ENCODE measurements at places on chromosomes 16 and 17.
A peak's percentile ranks its signal among the peaks of the same experiment; 100 is the strongest.

GRCh38 chr16:89918453-89919347 lies at the start of gene MC1R:
TSS of gene MC1R (plus strand) at chr16:89918862. CDS start at chr16:89919259, 397 bp downstream.
- no peak for DNase-seq

- DNase-seq: no peak
These were observed 36.4 kb downstream of the AKAP1 start for GRCh38 chr17:57121308-57122042.

DNA sequence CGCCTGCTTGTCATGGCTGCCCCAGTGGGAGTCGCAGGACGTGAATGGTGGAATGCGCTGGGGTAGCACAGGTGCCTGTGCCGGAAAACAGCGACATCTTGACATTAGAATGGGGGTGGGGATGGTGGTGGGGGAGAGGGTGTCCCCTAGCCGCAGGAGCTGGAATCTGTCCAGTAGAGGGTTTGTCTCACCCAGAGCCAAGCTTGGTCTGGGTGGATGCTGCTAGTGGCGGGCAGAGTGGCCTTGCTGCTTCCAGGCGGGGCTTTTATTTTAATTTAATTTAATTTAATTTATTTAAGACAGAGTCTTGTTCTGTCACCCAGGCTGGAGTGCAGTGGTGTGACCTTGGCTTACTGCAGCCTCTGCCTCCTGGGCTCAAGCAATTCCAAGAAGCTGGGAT lies 7.7 kb downstream of the BAIAP2 start:
- no peak for DNase-seq

DNA sequence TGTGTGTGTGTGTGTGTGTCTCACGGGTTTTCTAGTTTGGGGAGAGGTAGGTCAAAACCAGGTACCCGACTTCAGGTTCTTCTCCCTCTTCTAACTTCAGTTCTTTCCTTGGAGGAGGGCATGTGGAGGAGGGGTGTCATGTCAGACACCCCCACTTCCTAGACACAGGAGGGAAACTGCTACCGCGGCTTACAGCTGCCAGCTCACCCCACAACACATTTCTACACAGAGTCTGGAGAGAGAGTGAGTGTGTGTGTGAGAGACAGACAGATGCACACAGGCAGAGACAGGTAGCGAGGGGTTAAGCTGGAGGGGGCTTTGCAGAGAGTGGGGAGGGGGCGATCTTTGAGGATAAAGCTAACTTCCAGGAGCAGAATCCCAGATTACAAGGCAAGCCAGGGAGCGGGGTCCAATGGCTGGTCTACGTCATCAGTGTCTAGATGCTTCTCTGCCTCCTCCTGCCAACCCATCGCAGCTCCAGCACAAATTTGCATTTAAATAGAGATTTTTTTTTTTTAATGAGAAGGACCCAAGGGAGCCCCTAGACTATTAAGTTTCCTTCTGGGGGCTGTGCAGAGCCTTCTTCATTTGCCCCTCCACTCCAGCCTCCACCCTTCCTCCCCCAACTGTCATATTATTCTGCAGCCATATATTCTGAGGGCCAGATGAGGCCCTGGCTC lies 48.9 kb downstream of the MRM1 start:
- no peak for DNase-seq

- DNase-seq: peak; percentile 32
These were observed 273.9 kb upstream of the MAF start for GRCh38 chr16:79874391-79874790.

GRCh38 chr16:86378831-86379504 lies 131.4 kb upstream of the FOXF1 start:
- no peak for DNase-seq

GRCh38 chr17:61551255-61551742 lies 39.7 kb downstream of the NACA2 start:
- DNase-seq: no peak

DNA sequence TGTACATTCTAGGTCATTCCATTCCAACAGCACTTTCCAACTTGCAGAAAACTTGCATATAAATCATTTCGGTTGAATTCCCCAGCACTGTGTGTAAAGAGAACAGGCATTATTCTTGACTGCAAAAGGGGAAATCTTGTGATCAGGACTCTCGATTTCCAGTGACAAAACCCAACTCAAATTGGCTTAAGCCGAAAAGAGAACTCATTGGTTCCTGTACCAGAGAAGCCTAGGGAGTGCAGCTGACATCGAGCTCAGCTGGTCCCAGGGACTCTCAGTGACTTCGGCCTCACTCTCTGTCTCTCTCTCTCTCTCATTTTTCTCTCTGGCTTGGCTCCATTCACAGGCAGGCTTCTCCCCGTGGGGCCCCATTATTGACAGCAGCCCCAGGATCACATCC lies 30.7 kb downstream of the CD300LF start:
- DNase-seq: no peak

DNA sequence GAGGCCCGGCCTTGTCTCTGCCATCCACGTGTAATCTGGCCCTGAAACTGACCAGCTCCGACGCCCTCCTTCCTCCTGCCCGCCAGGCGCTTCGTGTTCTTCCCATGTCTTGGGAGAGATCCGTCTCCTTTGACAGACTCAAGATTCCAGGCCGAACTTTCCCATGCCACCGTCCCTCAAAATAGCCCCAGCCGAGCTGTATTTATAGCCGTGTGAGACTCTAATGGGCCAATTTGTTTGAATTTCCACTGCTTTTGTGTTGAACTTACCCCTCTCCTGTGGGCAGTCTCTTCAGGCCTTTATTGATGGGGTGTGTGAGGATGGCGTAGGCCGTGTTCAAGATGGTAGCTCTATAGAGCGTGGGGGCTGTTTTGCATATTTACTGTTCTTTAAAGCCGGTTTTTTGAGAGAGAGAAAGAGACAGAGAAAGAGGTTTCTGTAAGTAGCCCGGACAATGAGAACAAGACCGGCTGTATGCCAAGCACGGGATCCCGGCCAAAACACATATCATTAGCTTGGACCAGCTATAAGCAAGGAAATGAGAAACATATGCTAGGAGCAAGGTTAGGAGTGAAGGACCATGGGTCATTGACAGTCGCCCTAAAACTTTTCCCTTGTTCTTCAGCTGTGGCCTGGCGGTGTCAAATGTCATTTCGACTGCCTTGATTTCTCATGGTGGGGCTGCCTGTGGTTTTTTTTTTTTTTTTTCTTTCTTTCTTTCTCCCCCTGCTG lies 124.5 kb upstream of the ZFHX3 start:
- no peak for DNase-seq

- no peak for DNase-seq
These were observed 128.9 kb upstream of the GOT2 start for GRCh38 chr16:58863042-58863441.
